ENCODE measurements at places on chromosomes 1 and 21. TPM values are rescaled to one million over a fixed set of nuclear protein-coding genes. Genes with fewer than 3 reads are reported as not detected.

MTMR11 gene
- 13.3 TPM for total RNA-seq

SELL gene
- total RNA-seq = under 0.01 TPM

TMEM39B gene
- total RNA-seq = 4.7 TPM

DNA sequence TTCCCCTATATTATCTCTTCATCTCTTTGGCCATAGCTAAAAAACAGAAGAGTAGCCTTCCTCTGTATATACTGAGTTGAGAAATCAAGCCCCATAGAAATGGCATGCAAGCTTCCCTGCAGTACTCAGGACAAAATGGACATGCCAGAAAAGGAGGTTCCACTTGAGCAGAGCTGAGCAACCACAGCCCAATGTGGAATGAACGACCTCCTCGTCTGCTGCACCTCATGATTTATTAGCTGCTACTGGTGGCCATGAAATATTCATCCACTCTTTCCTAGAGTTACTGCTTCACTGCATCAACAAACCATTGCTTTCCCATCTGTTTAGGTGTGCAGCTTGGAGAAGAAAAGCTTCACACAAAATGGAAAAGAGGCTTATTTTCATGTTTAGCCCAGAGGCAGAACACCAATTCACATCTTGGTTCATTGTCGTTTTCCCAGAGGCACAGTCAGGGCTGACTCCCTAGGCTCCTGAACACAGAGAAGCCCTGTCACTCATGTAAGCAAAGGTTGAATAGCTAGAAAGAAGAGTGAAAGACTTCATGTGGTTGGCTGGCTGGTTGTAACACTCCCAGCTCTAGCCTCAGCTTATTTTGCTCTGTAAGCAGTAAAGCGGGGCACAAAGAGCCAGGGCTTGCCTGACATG, 148.0 kb downstream of the TSEN15 start:
- peaks cover 3% of the 10 kb centered on the region for H3K27me3 ChIP-seq
- H3K27ac ChIP-seq = no peak overlapping the region
- H3K4me1 ChIP-seq = peaks cover 5% of the 10 kb centered on the region
- H3K36me3 ChIP-seq = no peaks in the 10 kb centered on the region
- DNase-seq = no peak
- H3K4me3 ChIP-seq = no peak overlapping the region

GRCh38 chr1:152020849-152021248, 16.0 kb downstream of the S100A11 start:
- DNase-seq = no peak
- no peak overlapping the region for H3K27ac ChIP-seq
- H3K4me1 ChIP-seq = no peaks in the 10 kb centered on the region
- H3K4me3 ChIP-seq = no peak overlapping the region
- peaks cover 41% of the 10 kb centered on the region for H3K27me3 ChIP-seq

DNA sequence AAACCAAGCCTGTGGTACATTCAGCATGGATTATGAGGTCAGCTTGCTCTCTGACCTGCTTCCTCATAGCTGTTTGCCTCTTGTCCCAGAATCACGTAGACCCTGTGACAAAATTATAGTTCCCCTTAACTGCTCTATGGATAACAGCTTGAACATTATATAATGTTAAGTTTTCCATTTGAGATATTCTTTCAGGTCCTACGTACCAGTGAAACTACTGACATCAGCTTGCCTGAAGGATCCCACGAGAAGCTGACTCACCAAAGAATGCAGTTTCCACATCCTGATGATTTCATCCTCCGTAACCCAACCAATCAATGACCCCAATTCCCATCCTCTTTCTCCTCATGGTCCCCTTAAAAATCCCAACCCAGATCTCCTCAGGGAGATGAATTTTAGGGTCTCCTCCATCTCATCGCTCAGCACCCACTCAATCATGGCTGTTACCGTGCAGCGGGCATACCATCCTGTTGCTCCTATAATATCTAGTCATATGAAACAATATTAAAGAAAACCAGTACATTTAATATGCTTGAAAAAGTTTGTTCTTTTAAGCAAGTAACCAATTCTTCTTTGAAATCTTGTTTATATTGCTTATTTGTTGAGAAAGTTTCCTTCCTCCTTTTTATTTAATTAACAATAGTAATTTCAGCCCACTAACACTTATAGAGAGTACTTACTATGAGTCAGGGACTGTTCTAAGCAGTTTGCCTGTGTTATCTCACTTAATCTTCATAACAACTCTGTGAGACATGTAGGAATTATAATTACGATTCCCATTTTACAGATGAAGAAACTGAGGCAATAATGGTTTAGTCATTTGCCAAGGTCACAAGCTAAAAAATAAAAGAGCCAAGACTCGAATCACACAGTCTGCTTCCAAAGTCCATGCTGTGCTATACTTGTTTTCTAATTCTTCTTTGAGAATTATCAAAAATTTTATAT, 27.4 kb downstream of the CHML start:
- H3K4me3 ChIP-seq = no peak overlapping the region
- DNase-seq = no peak
- peaks cover 46% of the 10 kb centered on the region for H3K4me1 ChIP-seq
- H3K27ac ChIP-seq = peak overlapping the region; percentile 91
- no peaks in the 10 kb centered on the region for H3K27me3 ChIP-seq

Measured in osteoblast (primary cell).